ENCODE measurements at places on chromosomes 6 and 20.

DNA sequence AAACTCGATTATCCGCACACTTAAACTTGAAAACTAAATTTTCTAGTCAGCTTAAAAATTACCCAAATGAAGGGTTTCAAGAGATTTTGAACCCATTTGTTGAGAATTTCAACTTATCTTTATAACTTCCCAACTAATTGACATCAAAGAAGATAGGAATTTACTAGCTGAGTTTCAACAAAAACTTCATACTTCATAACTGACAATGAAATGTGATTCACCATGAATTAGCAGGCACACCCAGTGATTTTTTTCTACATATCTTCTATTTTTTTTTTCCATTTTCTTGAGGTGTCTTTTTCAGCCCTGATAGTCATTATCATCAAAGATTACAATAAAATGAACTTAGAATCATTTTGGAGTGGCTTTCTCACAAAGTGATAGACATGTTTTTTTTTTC is 26.7 kb downstream of the TNFAIP3 start:
- no peak for DNase-seq

DNA sequence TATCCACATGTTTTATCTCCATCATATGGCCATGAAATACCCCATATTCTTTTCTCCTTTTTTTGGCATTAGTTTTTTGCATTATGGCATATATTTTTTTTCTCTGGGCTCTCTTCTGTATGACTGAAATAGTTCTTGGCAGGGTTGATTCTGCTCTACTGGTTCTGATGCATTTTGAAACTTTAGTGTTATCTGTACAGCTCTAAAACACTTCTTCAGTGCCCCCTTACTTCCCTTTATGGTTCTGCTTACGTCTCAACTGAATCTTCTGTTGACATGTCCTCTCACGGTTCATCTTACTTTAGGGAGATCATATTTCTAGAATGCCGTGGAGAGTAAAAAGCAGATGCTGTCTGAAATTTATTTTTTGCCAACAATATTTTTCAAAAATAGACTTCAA is 23.2 kb upstream of the TXNDC5 start:
- DNase-seq, result no peak

DNA sequence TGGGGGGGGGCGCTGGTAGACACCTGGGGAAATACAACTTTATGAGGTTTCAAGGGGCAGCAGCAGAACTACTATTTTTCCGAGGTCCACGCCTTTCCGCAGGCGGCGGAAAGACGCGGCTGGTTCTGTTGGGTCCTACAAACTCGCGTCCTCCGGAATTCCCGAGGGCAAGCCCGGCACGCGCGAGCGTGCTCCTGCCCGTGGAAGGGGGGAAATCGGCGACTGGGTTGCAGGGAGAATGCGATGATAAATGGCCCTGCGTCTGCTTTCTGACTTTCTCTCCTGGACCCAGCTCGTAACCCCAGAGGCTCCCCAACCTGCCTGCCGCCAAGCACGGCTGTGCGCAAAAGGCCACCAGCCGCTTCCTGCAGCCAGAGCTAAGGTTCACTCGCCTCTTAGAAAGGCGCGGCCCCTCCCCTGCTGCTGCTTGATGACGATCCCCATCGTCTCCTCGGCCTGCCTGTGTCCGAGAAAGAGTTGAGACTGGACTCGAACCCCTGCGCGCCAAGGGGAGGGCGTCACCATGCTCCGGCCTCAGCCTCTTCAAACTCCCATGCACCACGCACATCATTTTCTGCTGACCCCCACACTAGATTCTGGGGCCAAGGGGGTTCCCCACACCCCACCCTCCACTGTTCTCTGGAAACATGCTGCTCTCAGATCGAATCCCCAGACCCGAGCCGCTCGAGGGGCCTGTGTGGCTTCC is 6.7 kb downstream of the FOXA2 start:
- no peak for DNase-seq

GRCh38 chr6:41719436-41720261 is 15.8 kb downstream of the TFEB start:
- no peak for DNase-seq

- peak; percentile 37 for DNase-seq
These were observed 83.2 kb downstream of the CEBPB start for GRCh38 chr20:50273601-50274491.

DNA sequence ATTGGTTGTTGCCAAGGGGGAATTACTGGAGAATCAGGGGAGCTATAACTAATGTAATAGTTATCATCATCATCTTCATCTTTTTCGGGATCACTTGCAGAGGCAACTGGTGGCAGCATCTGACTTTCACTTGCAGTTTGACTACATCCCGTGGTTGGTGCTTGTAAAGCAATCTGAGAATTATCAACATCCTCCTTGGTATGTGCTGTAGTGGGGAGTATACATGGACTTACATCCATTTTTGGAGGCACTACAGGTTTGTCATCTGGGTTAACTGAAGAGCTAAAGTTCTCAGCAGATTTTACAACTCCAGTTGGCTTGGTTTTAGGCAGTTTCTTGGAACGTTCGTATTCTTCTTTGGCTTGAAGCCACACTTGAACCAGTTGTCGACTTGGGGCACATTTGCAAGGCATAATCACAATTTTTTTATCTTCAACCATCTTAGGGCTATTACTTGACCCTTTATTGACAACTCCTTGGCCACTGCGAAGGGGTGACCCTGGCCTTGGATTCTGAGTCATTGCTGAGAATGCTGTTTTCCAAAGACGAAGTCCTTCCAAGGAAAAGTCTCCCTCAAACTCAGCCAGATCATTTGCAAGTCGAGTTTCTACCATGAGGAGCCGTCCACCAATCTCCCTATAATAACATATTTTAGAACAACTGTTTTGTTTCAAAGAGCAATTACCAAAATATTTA is 115.5 kb downstream of the REV3L start:
- DNase-seq, result no peak

DNA sequence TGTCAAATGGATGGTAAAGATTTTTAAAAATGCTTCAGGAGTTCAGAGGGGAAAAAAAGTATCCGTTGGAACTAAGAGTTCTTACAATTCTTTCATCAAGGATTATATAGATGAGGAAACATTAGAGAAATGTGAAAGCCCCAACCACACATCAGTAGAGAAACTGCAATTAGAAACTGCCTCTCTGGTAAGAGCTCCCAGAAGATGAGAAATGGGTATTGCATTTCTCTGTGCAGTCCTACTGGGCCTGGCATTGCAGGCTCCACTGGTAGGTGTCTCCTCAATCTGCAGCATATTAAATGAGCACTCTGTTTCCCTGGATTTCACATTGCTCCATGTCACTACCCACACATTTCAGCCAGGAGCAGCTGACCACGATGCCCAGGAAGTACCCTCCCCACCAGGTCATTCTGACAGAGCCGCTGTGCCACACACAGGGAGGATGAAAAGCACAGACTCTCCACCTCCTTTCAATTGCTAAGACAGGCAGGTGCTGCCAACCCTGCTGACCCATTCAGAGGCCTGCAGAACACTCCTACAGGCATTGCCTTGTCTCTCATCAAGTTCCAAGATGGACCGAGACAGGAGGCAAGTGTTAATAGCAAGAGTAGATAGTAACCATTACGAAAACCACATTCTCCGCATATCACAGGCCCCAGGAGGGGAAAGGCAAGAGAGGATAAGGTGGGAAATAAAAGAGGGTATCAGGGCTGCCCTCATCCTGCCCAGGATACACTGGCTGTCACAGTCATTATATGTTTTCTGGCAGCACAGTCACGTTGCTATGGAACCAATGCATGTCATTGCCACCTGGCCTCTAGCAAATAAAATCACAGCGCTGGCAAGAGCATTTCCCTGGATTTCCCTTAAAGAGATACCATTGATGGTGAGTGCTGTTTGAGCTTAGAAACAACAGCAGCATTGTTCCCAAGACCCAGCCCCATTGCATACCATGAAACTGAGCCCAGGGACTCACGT is 241.7 kb downstream of the ATXN1 start:
- no peak for DNase-seq

DNA sequence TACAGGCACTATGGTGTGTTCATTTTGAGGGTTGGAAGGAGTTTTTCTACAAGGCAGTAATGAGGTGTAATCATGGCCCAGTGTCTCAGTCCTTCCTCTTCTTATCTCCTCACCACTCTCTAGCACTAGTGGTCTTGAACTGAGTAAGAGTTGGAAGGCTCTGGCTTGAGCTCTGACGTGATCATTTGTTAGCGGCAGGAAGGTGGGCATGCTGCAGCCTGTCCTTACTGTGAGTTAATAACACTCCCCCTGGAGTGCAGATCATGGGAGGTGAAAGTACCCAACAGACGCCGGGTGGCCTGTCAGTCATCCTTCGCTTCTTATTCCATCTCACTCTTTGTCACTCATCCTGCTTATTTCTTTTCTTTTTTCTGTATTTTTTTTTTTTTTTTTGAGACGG is 356.9 kb downstream of the CDKAL1 start:
- DNase-seq, result no peak

GRCh38 chr6:37024656-37025337 is 19.3 kb downstream of the FGD2 start:
- DNase-seq, result no peak

GRCh38 chr6:43628393-43629103 is 516 bp downstream of the GTPBP2 start:
- peak; percentile 33 for DNase-seq

DNA sequence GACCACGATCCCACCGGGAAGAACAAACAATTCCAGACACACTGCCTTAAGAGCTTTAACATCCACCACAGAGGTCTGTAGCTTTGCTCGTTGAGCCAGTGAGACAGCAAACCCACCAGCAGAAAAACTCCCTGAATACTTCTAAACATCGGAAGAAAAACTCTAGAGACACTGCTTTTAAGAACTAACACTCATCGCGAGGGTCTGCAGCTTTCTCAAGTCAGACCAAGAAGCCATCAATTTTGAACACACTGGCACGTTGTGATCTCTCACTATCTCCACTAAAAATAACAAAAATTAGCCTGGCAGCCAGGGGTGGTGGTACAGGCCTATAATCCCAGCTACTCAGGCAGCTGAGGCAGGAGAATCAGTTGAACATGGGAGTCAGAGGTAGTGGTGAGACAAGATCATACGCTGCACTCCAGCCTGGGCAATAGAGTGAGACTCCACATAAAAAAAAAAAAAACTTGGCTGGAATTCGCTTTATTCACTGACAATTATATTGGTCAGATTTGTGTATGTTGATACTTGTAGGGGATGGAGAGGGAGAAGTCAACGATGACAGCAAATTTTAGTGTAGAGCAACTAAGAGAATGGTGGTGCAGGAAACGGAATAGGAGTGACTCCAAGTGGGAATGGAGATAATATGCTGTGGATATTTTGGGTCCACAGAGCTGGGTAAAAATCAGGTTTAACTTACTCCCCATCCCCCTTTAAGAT is 860 bp upstream of the TMEM14C start:
- DNase-seq, result no peak

- peak; percentile 64 for DNase-seq
These were observed 6.2 kb downstream of the CST11 start for GRCh38 chr20:23446505-23446904.

GRCh38 chr6:14453712-14454472 is 336.3 kb downstream of the CD83 start:
- DNase-seq, result no peak

GRCh38 chr6:166775180-166775922 is 148.3 kb upstream of the RPS6KA2 start:
- peak; percentile 66 for DNase-seq

- DNase-seq, result no peak
These were observed 108.4 kb downstream of the PLCB4 start for GRCh38 chr20:9177278-9177677.

DNA sequence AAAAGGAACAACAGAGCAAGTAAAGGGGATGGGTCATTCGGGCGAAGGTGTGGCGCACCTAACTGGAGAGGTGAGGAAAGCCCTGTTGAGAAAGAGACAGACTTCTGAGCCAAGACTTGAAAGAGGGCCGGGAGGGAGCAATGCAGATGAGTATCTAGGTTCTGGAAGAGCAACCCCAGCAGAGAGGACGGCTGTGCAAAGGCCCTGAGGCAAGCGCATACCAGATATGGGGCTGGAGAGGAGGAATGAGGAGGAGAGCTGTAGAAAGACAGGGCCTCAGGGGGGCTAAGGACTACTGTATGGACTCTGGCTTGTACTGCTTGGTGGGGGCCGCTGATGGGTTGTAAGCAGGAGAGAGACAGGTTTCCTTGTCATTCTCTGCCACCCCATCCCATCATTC is 21.9 kb downstream of the TRERF1 start:
- no peak for DNase-seq

- DNase-seq, result no peak
These were observed 305.8 kb upstream of the RSPO3 start for GRCh38 chr6:126812651-126813050.
